ENCODE measurements at places on chromosomes 11 and 22.

DNA sequence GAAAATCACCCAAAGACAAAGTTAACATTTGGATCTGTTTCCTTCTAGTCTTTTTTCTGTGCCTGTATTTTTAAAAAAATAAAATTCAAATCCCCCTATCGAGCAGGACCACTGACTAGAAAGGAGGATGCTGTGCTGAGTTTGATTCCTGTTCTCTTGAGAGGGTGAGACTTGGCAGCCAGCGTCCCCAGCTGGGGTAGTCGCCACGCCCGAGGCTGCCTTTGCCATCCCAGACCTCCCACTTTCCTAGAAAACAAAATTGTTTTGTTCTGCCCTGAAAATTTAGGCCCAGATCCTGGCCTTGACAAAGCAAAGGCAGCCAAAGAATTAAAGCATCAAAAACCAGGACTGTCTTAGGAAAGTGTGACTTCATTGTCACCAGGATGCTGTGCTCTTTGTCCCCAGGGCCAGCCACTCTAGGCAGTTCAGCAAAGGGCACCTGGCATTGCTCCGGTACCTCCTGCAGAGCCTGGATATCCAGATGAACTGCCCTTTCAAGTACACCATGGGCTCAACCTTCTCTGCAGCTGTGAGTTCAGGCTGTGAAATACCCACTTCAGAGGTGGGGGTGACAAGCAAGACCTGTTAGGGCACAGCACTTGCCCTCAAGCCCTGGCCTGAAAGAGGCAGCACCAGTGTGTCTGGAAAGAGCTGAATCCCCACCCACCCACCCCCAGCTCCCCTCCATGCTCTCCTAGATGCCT lies 44.6 kb downstream of the KCNQ1OT1 start:
- no peak for DNase-seq

- no peak for DNase-seq
Observed at GRCh38 chr11:34395916-34396550, 38.2 kb upstream of the ABTB2 start.

DNA sequence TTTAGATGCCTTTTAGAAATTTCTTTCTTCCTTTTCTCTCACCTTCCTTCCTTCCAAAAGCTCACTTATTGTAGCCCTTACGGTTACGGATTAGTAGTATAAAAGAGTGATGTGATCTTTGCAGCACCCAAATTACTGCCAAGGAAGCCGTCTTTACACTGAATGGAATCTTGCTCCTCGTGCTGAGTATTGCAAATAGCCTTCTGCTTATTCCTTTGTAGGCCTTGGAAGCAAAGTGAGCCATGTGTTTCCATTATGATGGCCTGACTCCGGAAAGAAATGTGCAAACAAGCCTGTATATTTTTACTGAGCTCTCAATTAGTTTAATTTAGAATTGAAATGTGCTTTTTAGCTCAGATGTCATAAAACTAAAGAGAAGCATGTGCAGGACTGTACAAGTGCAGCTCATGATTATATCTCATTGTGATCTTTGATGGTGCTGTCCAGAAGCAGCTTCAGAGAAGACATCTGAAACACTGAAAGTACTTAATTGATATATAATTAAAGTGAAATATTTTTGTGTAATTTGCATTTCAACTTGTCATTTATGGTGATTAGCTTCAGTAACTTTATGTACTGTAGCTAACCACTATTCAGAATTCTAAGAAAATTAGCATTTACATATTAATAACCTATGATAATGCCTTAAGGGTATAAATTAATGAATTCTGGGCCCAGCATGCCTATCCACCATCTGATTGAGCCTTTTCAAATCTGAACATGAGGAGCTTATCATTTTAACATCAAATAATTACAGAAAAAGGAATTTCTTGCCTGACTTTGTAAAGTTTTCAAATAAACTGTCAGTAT lies 129.3 kb downstream of the GRIA4 start:
- no peak for DNase-seq

DNA sequence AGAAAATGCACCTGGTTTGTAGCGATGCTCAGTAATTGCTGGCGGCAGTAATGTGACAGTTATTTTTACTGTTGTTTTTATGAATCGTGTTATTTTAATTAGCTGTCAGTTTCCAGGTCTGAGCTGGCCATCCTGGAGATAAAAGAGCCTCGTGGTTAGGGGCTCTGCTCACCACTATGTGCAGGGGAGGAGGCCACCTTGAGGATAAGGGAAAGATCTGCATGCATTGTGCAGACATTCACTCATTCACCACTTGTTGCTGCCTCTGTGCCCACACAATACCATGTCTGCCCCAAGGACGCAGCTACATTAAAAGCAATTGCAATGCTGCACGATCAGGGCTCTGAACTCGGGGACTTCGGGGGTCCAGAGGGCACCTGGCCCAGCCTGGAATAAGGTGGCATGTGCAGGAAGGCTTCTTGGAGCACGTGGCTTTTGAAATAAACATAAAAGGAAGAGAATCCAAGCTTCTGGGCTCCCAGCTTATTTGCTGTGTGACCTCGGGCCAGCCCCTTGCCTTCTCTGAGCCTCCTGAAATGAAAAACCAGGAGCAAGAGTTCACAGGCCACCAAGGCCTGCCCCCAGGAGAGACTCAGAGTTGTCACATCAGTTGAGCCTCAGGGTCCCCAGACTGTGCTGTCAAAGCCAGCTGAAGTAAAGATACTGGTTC lies 44.7 kb upstream of the SHISAL1 start:
- no peak for DNase-seq
